GM10248 (cell line): ENCODE measurements at places on chromosomes 4 and X.

DNA sequence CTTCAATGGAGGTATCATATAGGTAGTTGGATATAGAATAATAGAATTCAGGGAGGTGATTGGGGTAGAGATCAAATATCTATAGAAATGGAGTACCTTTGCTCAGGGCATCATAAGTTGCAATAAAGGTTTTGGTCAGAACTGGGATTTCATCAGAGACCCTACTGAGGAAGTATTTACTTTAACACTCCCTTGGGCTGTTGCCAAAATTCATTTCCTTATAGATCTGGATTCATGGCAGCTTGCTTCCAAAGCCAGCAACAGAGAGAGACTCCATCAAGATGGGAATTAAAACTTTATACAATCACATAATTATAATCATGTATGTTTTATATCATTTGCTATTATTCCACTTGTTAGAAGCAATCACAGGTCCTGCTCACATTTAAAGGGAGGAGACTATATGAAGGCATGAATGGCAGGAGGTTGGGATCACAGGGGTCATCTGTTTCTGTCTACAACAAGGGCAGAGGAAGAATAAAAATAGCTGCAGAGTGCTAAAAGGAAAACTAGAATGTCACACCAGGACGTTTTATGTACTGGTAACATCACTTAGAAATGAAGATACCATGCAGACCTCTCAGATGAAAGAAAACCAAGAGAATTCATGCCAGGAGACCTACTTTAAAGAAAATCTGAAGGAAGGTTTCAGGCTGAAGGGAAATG is 902.1 kb upstream of the LCORL start:
- no peak for DNase-seq

- no peak for DNase-seq
Observed at GRCh38 chrX:3317191-3317718, 29.2 kb downstream of the MXRA5 start.

- no peak for DNase-seq
Observed at GRCh38 chr4:6845027-6845426, 62.5 kb downstream of the KIAA0232 start.

DNA sequence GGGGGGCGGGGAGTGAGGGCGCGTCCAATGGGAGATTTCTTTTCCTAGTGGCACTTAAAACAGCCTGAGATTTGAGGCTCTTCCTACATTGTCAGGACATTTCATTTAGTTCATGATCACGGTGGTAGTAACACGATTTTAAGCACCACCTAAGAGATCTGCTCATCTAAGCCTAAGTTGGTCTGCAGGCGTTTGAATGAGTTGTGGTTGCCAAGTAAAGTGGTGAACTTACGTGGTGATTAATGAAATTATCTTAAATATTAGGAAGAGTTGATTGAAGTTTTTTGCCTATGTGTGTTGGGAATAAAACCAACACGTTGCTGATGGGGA is 1.1 kb downstream of the HTT start:
- DNase-seq, result no peak

DNA sequence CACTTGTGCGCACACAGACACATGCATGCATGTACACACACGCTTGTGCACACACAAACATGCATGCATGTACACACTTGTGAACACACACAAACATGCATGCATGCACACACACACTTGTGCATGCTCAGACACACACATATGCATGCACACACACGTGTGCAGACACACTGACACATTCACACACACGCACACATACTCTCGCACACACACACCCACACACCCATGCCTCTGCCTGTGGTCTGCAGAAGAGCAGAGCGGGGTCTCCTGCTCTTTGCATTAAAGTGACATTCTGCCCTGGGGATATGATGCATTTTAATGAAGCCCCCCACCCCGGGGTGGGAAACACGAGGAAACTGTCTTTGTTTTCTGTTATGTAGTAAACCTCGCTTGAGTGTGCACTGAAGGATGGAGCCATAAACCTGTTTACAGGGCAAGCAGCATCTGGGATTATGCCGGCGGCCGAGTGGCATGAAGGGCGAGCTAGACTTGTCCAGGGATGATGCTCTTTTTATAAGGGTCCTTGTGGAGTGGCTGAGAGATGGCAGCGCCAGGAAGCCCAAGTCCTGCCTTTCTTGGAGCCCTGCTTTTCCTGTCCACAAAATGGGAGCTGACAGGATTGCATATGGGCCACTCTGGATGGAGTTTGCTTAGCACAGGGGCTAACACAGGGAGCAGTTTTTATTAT is 17.8 kb downstream of the PSAPL1 start:
- DNase-seq, result no peak

- peak; percentile 8 for DNase-seq
Observed at GRCh38 chrX:108020631-108021030, 24.2 kb upstream of the VSIG1 start.

DNA sequence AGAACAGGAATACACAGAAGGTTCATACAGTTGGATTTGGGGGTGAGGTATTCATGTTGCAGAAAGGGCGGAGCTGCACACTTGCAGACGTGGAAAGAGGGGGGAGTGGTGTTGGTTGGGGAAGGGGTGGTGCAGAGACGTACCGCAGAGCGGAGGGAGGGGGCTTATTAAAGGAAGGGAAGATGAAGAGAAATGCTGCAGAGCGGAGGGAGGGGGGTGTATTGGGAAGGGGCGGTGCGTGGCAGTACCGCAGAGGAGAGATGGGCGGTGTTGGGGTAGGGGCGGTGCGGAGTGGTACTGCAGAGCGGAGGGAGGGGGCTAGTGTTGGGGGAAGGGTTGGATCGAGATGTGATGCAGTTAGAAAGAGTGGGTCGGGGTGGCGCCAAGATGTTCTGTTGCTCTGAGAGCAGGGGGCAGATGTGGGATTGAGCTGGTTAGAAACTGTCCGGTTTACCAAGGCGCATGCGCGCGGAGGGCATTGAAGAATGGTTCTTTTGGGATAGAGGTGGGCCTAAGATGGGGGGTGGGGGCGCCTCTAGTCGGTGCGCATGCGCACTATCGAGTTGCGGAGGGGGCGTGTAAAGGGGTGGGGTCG is 900 bp downstream of the TRO start:
- DNase-seq, result peak; percentile 65

GRCh38 chr4:149409146-149409545 is 406.5 kb downstream of the IQCM start:
- DNase-seq, result no peak

- peak; percentile 50 for DNase-seq
Observed at GRCh38 chr4:15809058-15809457, 30.9 kb downstream of the CD38 start.
